ENCODE measurements at places on chromosomes 5 and 9. TPM values are rescaled to one million over a fixed set of nuclear protein-coding genes. Genes with fewer than 3 reads are reported as not detected.

- no peaks in the 10 kb centered on the region for H3K4me1 ChIP-seq
- H3K36me3 ChIP-seq, result no peaks in the 10 kb centered on the region
- no peaks in the 10 kb centered on the region for H3K27me3 ChIP-seq
- H3K4me3 ChIP-seq, result no peak overlapping the region
- no peak for DNase-seq
Measured at GRCh38 chr5:158886086-158886485, 213.6 kb downstream of the EBF1 start.

DNA sequence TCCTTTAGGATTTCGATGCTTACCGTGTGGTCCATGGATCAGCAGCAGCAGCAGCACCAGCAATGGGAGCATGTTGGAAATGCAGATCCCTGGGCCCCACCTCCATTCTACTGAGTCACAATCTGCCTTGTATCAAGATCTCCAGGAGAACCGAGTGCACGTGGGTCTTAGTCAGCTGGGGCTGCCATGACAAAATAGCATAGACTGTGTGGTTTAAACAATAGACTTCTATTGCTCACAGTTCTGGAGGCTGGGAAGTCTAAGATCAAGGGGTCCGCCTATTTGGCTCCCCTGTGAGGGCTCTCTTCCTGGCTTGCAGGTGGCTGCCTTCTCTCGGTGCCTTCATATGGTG lies 1.3 kb upstream of the PROP1 start:
- DNase-seq, result no peak
- no peaks in the 10 kb centered on the region for H3K36me3 ChIP-seq

ROR2 gene
- total RNA-seq, result 5.7 TPM

OBP2B gene
- not detected for total RNA-seq
